ENCODE measurements at places on chromosomes 7 and 10.
A peak's percentile ranks its signal among the peaks of the same experiment; 100 is the strongest.

- no peak for DNase-seq
These were observed 57.7 kb upstream of the IGFBP3 start for GRCh38 chr7:45978731-45979211.

GRCh38 chr7:142298627-142299026, 40.8 kb upstream of the PRSS58 start:
- DNase-seq = no peak

DNA sequence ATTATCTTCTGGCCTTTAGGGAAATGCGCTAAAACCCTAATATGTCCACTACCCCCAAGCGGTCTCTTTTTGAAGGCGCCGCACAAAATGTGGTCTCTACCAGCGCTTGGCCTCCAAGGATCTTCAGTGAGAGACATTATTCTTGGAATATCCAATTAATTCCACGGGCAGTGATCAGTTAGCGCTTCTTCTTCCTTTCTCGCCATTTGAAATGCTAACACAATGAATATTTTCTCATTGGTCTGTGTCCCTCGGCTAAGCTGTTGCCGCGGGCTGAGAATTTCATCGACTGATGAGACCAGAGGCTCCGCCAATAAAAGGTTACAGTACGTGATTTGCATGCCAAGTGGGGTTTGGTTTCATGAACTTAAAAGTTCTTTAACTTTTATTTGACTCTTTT, 169.8 kb downstream of the TCF7L2 start:
- no peak for DNase-seq

GRCh38 chr7:41375582-41375981, 327.3 kb downstream of the INHBA start:
- no peak for DNase-seq

DNA sequence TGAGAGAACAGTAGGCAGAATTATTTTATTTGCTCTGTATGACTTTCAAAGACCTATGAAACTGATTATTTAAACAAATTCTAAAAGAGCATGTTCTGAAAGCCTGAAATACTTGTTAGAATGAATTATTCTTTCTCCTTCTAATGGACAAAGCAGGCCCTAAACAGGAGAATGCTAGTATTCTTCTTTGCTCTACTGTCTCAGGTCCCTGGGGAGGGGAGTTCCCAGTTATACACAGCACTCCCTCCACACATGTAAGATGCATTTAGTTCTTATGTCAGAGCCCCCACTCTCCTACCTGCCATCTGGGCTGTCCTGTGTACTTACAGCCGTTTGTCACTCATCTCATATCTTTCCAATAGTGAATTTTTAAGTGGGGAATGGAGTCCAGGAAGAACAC, 633.5 kb upstream of the ANKRD30A start:
- DNase-seq = no peak

DNA sequence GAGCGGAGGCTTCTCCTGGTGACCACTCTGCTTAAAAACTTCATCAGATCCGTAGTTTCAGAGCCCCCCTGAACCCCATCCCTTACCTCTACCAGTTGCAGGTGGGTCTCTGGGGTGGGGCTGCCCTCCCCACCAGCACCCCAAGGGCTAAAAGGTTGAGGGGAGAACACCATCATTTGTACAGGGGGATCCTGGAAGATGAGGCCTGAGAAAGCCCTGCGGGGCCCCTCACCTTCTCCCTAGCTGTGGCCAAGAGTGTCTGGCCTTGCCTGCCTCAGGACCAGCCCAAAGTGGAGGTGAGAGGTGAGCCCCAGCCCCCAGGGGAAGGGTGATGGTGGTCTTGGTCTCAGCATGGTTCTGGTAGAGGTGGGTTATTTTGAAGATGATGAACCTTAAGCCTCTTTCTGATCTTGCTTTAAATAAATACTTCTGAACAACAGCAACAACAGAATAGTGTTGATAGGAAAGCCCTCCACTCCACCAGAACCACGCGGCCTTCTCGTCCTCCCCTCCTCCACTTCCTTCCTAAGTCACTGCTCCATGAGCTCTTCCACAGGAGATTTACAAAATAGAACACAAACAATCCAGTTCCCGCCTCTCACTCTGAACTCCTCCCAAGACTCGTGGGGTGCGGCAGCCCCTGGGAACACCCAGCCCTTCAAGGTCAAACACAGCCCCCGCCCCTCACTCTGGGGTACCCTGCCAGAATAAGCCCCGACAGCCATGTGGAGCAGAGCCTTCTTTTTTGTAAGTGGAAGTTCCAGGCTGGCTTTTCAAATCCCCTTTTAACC, 169.1 kb downstream of the EGFR start:
- DNase-seq = no peak

GRCh38 chr10:95423164-95424005, 132.6 kb upstream of the PDLIM1 start:
- DNase-seq = no peak

DNA sequence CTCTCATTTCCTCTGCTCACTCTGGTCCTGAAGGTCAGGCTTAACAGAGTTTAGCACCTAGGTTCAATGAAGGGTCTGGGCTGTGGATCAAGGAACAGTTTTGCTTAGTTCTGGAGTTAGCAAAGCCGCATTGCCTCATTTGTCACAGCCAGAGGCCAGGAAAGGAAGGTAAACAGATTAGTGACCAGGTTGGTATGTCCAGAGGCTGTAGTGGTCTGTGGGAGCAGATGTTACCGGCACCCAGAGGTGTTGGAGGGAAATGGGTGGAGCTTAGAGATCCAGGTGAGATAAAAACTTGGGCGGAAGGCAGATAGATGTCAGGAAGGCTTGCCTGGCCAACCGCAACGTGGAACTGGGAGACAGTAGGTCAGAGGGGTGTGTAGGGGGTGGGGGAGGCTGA, 36.6 kb upstream of the ZMIZ2 start:
- no peak for DNase-seq

- DNase-seq = no peak
These were observed 6.8 kb upstream of the RASSF4 start for GRCh38 chr10:44952779-44953231.

DNA sequence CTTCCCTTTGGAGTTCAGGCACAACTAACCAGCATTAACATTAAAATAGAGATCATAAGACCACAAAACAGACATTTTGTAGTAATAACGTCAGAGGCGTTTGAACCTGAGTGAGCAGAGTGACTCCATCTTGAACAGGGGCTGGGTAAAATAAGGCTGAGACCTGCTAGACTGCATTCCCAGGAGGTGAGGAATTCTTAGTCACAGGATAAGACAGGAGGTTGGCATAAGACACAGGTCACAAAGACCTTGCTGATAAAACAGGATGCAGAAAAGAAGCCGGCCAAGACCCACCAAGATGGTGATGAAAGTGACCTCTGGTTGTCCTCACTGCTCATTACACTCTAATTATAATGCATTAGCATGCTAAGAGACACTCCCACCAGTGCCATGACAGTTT, 493.2 kb upstream of the AUTS2 start:
- no peak for DNase-seq

GRCh38 chr10:50379616-50380015, 128.3 kb upstream of the ASAH2 start:
- no peak for DNase-seq

- peak; percentile 4 for DNase-seq
These were observed 219.0 kb downstream of the CCDC3 start for GRCh38 chr10:12782537-12782936.

GRCh38 chr10:69647126-69647525, 17.1 kb downstream of the FAM241B start:
- DNase-seq = no peak
